ENCODE measurements at places on chromosomes 6 and 20. TPM values are rescaled to one million over a fixed set of nuclear protein-coding genes. Genes with fewer than 3 reads are reported as not detected.

GRCh38 chr6:135305684-135306083, 124.6 kb downstream of the MYB start:
- no peaks in the 10 kb centered on the region for H3K36me3 ChIP-seq
- H3K4me3 ChIP-seq = no peak overlapping the region
- no peaks in the 10 kb centered on the region for H3K27me3 ChIP-seq
- no peaks in the 10 kb centered on the region for H3K4me1 ChIP-seq

The BPIFA1 gene
- not detected for total RNA-seq

The ADRM1 gene
- 261 TPM for total RNA-seq

DNA sequence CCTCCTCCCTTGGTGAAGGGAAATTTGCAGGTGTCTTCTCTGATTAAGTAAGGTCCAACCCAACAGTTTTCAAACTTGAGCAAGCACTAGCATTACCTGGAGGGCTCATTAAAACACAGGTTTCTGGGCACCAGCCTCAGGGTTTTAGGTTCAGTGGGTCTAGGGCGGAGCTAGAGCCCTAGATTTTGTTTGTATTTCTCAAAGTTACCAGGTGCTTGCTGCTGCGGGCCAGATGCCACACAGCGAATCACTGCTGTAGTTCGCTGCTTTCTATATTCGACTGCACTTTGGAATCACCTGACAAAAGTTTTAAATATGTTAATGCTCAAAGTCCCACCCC, 869 bp downstream of the COL21A1 start:
- H3K36me3 ChIP-seq = no peaks in the 10 kb centered on the region
- no peaks in the 10 kb centered on the region for H3K27me3 ChIP-seq
- peak overlapping the region; percentile 16 for H3K4me3 ChIP-seq
- no peak overlapping the region for H3K27ac ChIP-seq

The EPB41L1 gene
- 137 TPM for total RNA-seq

The SNRNP48 gene
- total RNA-seq = 29.1 TPM

- no peaks in the 10 kb centered on the region for H3K36me3 ChIP-seq
- DNase-seq = no peak
- H3K27ac ChIP-seq = no peak overlapping the region
- H3K27me3 ChIP-seq = no peaks in the 10 kb centered on the region
Measured at GRCh38 chr6:150684161-150684560, 84.5 kb downstream of the PLEKHG1 start.

The TSPO2 gene
- total RNA-seq = 0.49 TPM

- no peak overlapping the region for H3K4me3 ChIP-seq
- DNase-seq = no peak
- no peaks in the 10 kb centered on the region for H3K36me3 ChIP-seq
- H3K27me3 ChIP-seq = no peaks in the 10 kb centered on the region
- H3K4me1 ChIP-seq = no peaks in the 10 kb centered on the region
Measured at GRCh38 chr20:22629447-22629846, 45.1 kb upstream of the FOXA2 start.

DNA sequence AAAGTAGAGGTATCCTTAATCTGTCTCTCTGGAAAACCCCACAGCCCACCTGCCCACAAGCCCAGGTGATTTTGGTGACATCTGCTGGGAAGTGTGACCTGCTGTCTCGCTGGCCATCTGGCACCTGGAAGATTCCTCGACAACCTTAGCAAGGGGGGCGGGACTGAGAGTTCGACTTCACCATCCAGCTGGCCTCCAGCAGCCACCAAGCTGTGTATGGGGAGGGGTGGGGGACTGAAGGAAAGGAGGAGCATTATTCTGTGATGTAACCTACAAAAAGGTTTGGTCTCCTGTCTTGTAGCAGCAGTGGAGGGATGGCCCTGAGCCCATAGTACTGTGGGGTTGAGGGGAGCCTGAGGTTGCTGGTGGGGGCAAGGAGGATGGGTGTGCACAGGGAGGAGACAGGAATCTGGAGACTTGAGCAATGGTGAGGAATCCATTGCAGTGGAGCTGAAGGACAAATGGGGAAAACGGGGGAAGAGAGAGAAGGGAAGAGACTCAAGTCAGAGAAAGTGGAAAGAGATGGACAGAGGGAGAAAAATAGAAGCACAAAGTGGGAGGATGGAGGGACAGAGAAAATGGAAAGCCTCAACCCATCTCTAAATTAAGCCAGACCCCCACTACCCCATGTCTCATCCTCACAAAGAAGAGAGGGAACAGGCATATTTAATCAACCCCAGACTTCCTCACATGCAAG, 4.0 kb downstream of the LY6G6F start:
- H3K36me3 ChIP-seq = no peaks in the 10 kb centered on the region
- no peak overlapping the region for H3K27ac ChIP-seq
- H3K4me3 ChIP-seq = no peak overlapping the region
- H3K27me3 ChIP-seq = no peaks in the 10 kb centered on the region
- no peak for DNase-seq

GRCh38 chr6:139114746-139115145, 20.1 kb upstream of the HECA start:
- H3K36me3 ChIP-seq = no peaks in the 10 kb centered on the region
- H3K4me3 ChIP-seq = no peak overlapping the region
- no peak overlapping the region for H3K27ac ChIP-seq
- H3K4me1 ChIP-seq = no peaks in the 10 kb centered on the region
- DNase-seq = no peak
- no peaks in the 10 kb centered on the region for H3K27me3 ChIP-seq

The RNGTT gene
- 17.7 TPM for total RNA-seq

The CST2 gene
- total RNA-seq = not detected

The TMEM170B gene
- total RNA-seq = 4.0 TPM

The BPIFB4 gene
- total RNA-seq = not detected

The CALHM4 gene
- 3.4 TPM for total RNA-seq

- H3K4me3 ChIP-seq = no peak overlapping the region
- peak; percentile 78 for DNase-seq
- no peaks in the 10 kb centered on the region for H3K36me3 ChIP-seq
Measured at GRCh38 chr20:39112178-39112743, 150.1 kb downstream of the DHX35 start.

- no peak for DNase-seq
- H3K4me3 ChIP-seq = no peak overlapping the region
- H3K4me1 ChIP-seq = no peaks in the 10 kb centered on the region
- no peak overlapping the region for H3K27ac ChIP-seq
- no peaks in the 10 kb centered on the region for H3K36me3 ChIP-seq
Measured at GRCh38 chr6:90319979-90320685, 23.5 kb upstream of the BACH2 start.

- H3K36me3 ChIP-seq = no peaks in the 10 kb centered on the region
- no peak overlapping the region for H3K27ac ChIP-seq
- H3K27me3 ChIP-seq = no peaks in the 10 kb centered on the region
- DNase-seq = peak; percentile 87
Measured at GRCh38 chr20:48656661-48657211, 171.1 kb downstream of the PREX1 start.

The C6orf47 gene
- 19.7 TPM for total RNA-seq

DNA sequence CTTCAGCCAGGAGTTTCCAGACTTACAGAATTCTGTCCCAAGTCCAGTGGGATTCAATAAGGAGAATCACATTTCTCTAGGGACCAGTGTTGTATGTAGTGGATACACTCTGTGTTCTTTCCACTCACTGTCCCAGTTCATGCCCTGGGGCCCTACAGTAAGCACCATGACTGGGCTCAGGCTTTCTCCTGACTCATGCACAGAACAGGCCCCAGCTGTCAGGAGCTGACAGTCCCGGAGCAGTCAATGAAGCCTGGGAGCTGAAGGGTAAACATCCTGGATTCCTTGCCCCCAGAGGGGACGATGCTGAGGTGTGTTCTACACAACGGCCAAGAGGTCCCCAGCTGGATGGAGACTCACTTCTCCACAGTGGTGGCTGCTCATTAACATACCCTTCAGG, 40.2 kb upstream of the LRFN2 start:
- H3K4me3 ChIP-seq = no peak overlapping the region
- no peak for DNase-seq
- H3K27me3 ChIP-seq = no peaks in the 10 kb centered on the region
- H3K36me3 ChIP-seq = no peaks in the 10 kb centered on the region
- H3K4me1 ChIP-seq = no peaks in the 10 kb centered on the region

DNA sequence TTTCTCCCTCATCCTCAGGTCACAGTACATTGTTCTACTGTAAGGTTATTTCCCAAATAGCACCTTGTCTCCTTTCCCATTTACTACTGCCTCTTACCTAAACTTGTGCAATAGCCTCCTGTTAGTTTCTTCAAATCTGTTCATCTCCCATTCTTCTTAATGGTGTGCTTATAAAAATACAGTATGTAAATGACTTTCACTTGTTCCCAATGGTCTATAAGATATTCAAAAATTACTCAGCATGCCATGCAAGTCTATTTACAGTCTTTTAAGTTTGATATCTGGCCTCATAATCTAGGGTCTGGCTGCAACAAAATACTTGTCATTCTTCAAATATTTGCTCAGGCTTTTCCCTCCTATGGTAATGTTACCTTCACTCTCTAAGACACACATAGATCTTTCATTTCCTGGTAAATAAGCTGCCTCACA, 31.5 kb upstream of the RHAG start:
- H3K4me1 ChIP-seq = peaks cover 23% of the 10 kb centered on the region
- DNase-seq = peak; percentile 7
- no peaks in the 10 kb centered on the region for H3K27me3 ChIP-seq
- H3K27ac ChIP-seq = no peak overlapping the region

DNA sequence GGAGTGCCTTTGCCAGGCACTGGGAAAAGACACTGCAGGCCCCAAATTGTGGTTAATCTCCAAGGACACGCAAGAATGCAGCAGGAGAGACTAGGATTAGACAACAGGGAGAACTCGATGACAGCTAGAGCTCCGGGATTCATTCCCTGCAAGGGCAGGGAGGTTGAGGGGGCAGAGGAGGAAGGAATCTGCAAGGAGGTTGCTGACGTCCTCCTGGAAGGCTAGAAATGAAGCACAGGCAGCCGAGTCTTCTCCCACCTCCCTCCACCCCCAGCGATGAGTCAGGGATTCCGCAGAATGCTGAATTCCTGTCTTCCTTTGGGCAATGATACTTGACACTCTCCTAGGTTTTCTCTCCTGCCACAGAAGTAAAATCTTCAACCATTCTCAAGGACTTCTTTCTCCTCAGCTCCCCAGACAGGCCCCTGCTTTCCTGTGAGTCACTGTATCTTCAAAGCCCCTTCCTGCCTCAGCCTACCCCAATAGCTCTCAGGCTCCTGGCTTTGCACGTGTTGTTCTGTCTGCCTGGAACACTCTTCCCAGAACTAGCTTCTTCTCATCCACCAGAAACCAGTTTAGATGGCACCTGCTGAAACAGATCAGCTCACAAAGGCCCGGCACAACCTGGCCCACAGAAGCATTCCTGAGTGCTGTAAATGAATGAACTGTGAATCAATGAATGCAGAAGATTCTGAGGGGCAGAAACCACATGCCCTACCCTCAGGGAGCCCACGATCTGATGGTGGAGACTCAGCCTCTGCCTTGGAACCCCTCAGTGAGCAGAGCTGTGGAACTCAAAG, 85.6 kb downstream of the MRPL14 start:
- H3K27me3 ChIP-seq = no peaks in the 10 kb centered on the region
- no peaks in the 10 kb centered on the region for H3K36me3 ChIP-seq
- DNase-seq = no peak
- H3K27ac ChIP-seq = no peak overlapping the region
- peaks cover 28% of the 10 kb centered on the region for H3K4me1 ChIP-seq

The SLC22A23 gene
- 44.9 TPM for total RNA-seq

The BPIFB2 gene
- not detected for total RNA-seq

DNA sequence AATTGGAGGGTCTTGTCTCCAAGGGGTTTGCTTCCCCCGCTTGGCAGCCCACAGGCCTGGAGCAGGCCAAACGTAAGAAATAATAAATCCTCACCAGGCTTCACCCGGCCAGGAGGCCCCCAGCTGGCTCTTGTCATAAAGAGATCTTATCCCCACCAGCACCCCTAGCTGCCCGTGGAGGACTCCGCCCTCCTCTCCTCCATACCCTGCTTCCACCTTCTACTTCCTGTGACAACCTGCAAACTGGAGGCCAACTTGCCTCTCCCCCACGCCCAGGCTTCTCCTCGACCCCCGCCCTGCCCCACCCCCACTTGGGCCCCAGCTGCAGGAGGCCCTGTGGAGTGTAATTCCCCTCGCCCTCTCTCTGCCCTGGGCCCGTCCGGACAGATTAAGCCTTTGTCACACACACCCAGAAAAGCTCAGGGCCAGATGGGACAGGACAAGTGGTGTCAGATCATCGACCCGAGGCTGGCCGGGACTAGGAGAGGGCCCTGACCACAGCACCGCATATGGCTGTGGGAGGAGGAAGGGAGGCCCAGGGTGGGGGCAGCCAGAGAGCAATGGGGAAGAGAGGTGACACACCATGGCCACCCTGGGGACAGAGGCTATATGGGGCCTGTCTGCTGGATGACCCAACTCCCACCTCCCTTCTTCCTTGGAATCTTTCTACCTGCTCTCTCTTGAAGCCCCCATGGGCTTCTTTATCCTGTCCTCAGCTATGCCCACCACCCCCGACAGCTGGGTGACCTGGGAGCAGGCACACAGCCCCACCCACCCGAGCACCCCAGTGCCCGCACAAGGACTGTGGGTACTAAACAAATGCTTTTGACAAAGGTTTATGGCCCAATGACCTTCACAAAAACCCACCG, 3.9 kb downstream of the NOL4L start:
- peaks cover 34% of the 10 kb centered on the region for H3K4me1 ChIP-seq
- no peaks in the 10 kb centered on the region for H3K36me3 ChIP-seq
- peaks cover 7% of the 10 kb centered on the region for H3K27me3 ChIP-seq
- DNase-seq = peak; percentile 75
- no peak overlapping the region for H3K27ac ChIP-seq

GRCh38 chr6:12865671-12866181, 149.2 kb downstream of the PHACTR1 start:
- no peak for DNase-seq
- no peaks in the 10 kb centered on the region for H3K36me3 ChIP-seq
- no peak overlapping the region for H3K27ac ChIP-seq
- no peaks in the 10 kb centered on the region for H3K4me1 ChIP-seq
